ENCODE measurements at places on chromosomes 3 and 15.

DNA sequence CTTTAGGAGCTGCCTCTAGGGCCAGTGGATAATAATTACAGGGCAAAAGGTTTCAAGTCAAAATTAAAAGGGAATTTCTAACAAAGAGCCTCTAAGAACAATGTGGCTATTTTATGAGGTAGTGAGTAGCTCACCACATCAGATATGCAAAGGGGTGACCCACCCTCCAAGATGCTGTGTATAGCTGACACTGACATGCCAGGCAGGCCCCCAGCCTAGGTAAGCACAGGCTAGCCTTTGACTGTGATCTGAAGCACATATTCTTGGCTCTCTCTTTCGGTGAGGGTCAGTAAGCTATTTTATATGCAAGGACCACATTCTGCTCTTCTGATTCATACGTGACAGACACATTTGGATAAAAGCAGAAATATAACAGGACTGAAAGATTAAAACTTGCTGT lies 2.8 kb upstream of the THSD4 start:
- no peak for DNase-seq

GRCh38 chr15:24760066-24760465 lies 84.5 kb downstream of the NPAP1 start:
- DNase-seq: no peak

GRCh38 chr3:5581743-5582142 lies 394.2 kb downstream of the EDEM1 start:
- DNase-seq: no peak

DNA sequence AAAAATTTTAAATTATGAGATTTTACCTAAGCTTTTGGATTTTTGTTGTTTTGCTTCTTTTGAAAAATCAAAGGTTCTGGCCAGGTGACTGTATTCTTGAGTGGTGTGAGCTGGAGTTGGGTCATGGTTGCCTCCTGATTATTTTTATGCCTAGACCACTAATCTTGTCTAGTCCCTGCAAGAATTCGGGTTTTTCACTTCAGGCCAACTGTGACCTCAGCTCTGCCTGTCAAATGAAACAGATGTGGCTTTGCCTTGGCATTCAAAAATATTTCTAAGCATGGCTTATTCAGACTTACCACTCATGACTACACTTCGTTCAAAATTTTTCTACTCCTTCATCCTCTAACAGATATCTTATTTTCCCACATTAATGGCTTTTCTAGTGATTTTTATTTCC lies 25.4 kb upstream of the CDV3 start:
- no peak for DNase-seq

GRCh38 chr3:4976109-4976508 lies 3.1 kb upstream of the BHLHE40 start:
- no peak for DNase-seq

- no peak for DNase-seq
Observed at GRCh38 chr3:179606534-179607085, 2.0 kb downstream of the NDUFB5 start.

GRCh38 chr3:137097386-137097785 lies 139.6 kb downstream of the IL20RB start:
- DNase-seq: no peak

DNA sequence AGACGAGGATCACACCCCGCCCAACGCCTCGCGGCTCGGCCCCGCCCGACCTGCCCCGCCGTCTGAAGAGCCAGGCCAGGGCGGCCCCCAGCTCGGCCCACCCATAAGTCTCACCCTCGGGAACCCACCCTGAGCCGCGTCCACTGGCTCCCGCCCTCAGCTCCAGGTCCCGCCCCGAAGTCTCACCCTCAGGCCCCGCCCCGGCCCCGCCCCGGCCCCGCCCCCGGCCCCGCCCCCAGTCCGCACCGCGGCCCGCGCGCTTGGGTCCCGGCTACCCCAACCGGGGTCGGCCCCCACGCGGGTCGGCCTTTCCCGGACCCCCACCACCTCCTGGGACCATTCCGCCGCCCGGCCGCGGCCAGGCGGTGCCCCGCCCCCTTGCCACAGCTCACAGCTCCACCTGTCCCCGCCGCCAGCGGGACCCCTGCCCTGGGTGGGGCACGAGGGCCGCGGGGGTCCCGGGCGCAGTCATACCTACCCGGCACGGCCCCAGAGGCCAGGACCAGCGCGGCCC lies 489 bp downstream of the CSPG5 start:
- no peak for DNase-seq

- no peak for DNase-seq
Observed at GRCh38 chr3:125337506-125337905, 37.6 kb downstream of the ZNF148 start.

- no peak for DNase-seq
Observed at GRCh38 chr3:172144601-172145000, 105.2 kb downstream of the FNDC3B start.

DNA sequence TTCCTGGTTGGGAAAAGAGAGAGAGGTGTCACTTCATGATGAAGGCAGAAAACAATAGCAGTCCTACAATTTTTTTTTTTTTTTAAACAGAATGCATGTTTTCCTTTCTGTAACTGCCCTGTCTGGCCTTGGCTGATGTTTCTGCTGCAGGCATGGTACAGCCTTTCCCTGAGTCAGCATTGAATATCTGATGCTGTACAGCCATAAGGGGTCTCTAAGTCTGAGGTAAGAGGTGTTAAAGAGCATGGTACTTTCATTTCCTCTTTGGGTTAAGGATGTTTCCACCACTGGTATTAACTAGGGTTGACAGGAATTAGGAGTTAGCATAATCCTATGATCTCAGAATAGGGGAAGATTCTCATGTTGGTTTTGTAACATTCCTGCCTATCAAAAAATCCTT lies 147.4 kb downstream of the CHST2 start:
- no peak for DNase-seq

GRCh38 chr15:46059921-46060594 lies 425.2 kb downstream of the SQOR start:
- DNase-seq: no peak

GRCh38 chr3:169575381-169575780 lies 88.1 kb downstream of the MECOM start:
- no peak for DNase-seq

DNA sequence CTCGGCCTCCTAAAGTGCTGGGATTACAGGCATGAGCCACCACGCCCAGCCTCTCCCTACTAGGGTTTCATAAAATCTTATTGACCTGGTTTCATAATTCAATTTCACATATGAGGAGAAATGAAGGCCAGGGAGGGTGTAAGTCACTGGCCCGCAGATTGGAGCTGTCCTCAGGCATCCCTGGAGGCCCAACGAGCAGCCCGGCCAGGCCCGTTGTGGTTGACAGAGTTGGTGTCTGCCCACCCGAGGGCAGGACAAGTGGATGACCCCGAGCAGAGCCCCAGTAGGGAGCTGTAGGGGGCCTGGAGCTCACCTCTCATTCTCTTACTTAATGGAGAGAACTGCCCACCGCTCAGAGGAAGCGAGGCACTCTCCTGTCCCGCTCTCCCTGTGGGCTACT lies 78.9 kb downstream of the CPN2 start:
- DNase-seq: no peak

GRCh38 chr3:52444860-52445793 lies at the start of gene SEMA3G:
Gene SEMA3G, minus strand, starts transcription at chr3:52445103. Its CDS starts 76 bp downstream, at chr3:52445027.
- no peak for DNase-seq

GRCh38 chr15:69232144-69232543 lies 66.6 kb upstream of the PAQR5 start:
- no peak for DNase-seq

DNA sequence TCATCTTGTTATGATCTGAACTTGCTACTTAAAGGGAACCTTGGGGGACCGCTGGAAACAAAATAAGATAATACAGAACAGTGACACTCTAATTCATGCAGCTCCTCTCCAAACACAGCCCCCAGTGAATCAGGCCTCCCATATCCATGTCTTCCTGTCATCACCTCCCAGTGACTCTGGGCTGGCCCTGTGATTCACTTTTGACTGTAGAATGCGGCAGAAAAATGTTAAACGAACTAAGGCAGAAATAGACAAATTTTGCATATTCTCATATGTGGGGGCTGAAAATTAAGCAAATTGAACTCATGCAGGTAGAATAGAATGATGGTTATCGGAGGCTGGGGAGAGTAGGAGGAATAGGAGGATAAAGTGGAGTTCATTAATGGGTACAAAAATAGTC lies 20.2 kb upstream of the GADL1 start:
- DNase-seq: no peak

GRCh38 chr3:63354160-63354559 lies 76.1 kb downstream of the SYNPR start:
- no peak for DNase-seq

GRCh38 chr3:172629470-172629869 lies 81.4 kb downstream of the NCEH1 start:
- DNase-seq: no peak

DNA sequence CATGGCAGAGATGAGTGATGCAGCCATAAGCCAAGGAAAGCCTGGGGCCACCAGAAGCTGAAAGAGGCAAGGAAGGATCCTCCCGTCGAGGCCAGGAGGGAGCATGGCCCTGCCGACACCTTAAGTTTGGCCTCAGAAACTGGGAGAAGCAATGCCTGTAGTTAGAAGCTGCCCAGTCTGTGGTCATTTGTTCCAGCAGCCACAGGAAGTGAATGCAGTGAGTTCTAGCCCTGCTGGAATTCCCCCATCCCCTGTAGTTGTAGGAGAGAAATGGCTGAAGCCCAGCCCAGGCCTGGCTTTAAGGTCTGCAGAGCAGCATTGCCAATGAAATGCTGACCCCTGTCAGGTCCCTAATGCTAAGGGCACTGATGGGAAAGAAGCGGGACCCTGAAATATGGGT lies 12.2 kb upstream of the CHSY1 start:
- DNase-seq: no peak

- DNase-seq: no peak
Observed at GRCh38 chr3:8982509-8982908, 19.2 kb upstream of the RAD18 start.

GRCh38 chr3:43640681-43641080 lies 18.9 kb upstream of the ANO10 start:
- DNase-seq: no peak

DNA sequence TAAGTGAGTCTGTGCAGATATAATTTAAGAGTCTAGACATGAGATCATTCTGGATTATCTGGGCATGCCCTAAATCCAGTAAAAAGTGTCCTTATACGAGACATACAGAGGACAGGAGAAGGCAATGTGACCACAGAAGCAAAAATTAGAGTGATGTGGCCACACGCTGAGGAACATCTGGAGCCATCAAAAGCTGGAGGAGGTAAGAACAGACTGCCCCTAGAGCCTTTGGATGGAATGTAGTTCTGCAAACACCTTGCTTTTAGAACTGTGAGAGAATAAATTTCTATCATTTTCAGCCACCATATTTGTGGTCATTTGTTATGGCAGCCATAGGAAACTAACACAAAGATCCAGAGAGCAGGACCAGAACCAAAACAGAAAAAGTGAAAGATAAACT lies 41.0 kb downstream of the CD200 start:
- no peak for DNase-seq

DNA sequence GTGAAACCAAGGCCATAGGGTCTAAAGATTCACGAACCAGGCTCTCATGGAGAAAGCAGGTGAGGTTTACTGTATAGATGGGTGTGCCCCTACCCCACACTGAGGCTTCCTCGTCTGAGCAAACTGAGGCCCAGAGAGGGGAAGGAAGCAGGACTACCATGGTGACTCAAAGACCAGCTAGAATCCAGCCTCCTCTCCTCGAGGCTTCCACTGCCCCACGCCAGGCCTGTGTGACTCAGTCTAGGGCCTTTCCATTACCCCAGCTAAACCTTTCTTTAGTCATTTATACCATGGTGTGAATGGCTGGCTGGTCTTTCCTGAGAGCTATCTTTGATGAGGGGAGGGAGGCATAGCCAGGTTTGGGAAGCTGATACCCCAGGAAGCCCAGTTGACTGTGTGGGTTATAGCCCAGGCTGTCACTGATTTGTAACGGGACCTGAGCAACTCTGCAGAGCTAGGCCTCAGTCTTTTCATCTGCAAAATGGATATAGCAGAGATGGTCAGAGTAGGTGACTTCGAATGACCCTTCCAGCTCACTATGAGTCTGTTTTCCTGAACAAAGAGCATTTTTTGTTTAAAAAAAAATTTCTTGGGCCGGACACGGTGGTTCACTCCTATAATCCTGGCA lies 3.0 kb upstream of the RHO start:
- DNase-seq: no peak

GRCh38 chr15:39139431-39140059 lies 441.3 kb upstream of the THBS1 start:
- DNase-seq: no peak

DNA sequence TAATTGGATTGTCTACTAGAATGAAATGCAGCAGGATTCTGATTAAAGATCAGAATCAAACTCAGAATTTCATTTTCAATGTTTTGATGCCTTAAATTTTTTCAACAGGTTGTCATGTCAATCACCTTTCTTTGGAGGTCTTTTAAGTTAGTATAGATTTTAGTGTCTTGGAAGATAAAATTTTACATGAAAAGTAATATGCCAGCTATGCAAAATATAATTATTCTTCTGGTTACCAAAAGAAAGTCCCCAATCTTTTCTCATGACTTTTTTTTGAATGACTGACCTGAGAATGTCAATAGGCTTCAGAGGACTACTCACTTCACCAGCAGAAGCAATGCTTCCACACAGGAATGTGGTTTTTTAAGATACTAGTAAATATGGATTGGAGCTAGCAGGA lies 4.3 kb downstream of the FGF7 start:
- DNase-seq: no peak

DNA sequence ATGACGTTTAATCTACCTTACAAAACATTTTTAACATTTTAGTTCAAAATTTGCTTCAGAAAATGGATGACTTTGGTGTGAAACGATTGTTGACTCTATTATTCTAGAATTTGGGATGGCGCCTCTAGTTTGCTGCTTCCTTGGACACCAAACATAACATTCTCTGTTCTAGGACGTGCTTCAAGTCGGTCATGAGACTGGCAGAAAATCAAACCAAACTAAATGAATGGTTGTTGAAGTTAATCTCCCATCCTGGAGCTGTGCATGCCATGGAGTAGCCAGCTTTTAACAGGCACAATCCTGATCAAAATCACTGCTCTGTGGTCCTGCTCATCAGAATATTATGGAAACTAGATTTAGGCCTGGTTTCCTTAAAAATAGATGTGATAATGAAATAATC lies 9.6 kb upstream of the LRRFIP2 start:
- DNase-seq: no peak

- no peak for DNase-seq
Observed at GRCh38 chr3:114194750-114195149, 15.9 kb upstream of the DRD3 start.

- no peak for DNase-seq
Observed at GRCh38 chr3:17605032-17605431, 137.4 kb downstream of the TBC1D5 start.

- DNase-seq: no peak
Observed at GRCh38 chr15:68983961-68984481, 30.5 kb upstream of the NOX5 start.

DNA sequence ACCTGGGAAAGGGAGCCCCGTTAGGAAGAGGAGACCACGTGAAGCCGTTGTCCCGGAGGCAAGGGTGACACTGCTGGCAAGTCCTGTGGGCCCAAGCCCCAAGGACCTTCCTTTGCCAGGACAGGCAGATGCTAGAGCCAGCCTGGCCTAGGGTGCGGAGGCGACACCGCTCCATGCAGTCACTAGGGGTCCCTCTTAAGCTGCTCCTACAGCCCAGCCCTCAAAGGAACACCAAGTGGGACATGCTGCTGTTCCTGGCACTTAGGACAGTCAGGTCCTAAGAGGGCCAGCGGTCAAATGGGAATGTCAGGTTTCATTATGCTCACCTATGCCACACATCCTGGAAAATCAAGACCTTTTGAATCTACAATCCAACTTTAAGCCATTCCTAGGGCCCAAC lies 59.7 kb downstream of the RPN1 start:
- no peak for DNase-seq

- DNase-seq: no peak
Observed at GRCh38 chr3:27326629-27327545, 42.3 kb downstream of the NEK10 start.

GRCh38 chr3:164397462-164397861 lies 680.8 kb downstream of the SI start:
- no peak for DNase-seq
